ENCODE measurements at places on chromosomes 13 and 19. TPM values are rescaled to one million over a fixed set of nuclear protein-coding genes. Genes with fewer than 3 reads are reported as not detected.

DNA sequence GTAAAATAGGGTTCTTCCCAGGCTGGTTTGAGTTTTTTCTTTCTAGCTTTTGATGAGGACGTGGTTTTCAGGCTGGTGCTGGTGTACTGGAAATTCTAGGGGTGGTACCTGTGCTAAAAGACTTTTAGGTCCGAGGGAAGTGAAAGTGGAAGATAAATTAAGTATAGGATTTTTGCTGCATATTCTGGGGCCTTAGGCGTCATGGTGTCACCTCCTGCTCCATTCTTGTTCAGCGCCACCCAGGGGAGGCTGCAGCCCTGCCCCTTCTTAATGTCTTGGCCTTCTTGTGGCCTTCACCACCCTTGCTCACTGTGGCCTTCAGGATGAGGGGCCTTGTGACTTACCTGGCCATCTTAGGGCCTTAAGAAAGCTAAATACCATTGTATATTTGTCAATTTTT is 12.4 kb downstream of the ZNF552 start:
- DNase-seq: no peak
- H3K27ac ChIP-seq: no peak overlapping the region
- H3K36me3 ChIP-seq: peaks cover 40% of the 10 kb centered on the region
- no peaks in the 10 kb centered on the region for H3K27me3 ChIP-seq
- H3K4me3 ChIP-seq: no peak overlapping the region

- peak; percentile 31 for DNase-seq
- H3K36me3 ChIP-seq: no peaks in the 10 kb centered on the region
- peak overlapping the region; percentile 70 for H3K4me3 ChIP-seq
- H3K4me1 ChIP-seq: peaks cover 29% of the 10 kb centered on the region
Measured at GRCh38 chr19:45428384-45429231, 4.9 kb upstream of the ERCC1 start.

GRCh38 chr13:35342440-35342839 is 134.0 kb downstream of the MAB21L1 start:
- no peak overlapping the region for H3K27ac ChIP-seq
- no peak overlapping the region for H3K4me3 ChIP-seq
- DNase-seq: no peak
- no peaks in the 10 kb centered on the region for H3K27me3 ChIP-seq

- no peaks in the 10 kb centered on the region for H3K36me3 ChIP-seq
- no peak overlapping the region for H3K4me3 ChIP-seq
- H3K27ac ChIP-seq: no peak overlapping the region
- peaks cover 21% of the 10 kb centered on the region for H3K4me1 ChIP-seq
Measured at GRCh38 chr19:3020321-3020960, 8.6 kb downstream of the TLE2 start.

- no peaks in the 10 kb centered on the region for H3K36me3 ChIP-seq
- peaks cover 5% of the 10 kb centered on the region for H3K27me3 ChIP-seq
- no peak overlapping the region for H3K27ac ChIP-seq
- peak; percentile 64 for DNase-seq
Measured at GRCh38 chr19:35090506-35091214, 25.0 kb upstream of the FXYD3 start.

- no peaks in the 10 kb centered on the region for H3K36me3 ChIP-seq
- no peak overlapping the region for H3K27ac ChIP-seq
- H3K27me3 ChIP-seq: no peaks in the 10 kb centered on the region
- H3K4me1 ChIP-seq: no peaks in the 10 kb centered on the region
- peak; percentile 60 for DNase-seq
- H3K4me3 ChIP-seq: no peak overlapping the region
Measured at GRCh38 chr13:26707122-26708006, 53.2 kb downstream of the GPR12 start.

DNA sequence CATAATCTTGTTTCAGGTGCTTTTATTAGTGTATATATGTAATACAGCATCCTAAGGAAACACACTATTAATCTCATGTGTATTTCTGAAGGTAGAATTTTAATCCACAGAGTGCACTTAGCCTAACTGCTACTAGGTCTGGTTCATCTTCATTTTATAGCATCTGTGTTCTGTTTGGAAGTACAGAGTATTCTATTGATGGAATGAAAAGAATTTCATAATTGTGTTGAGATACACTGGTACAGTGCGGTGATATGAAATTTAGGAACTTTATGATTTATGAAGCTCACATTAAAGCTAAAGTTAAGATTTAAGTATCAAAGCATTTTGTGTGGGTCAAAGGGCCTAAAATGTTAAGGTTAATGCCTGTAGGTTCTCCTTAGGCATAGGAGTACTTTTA is 6.0 kb downstream of the PCDH17 start:
- H3K27ac ChIP-seq: no peak overlapping the region
- peaks cover 6% of the 10 kb centered on the region for H3K36me3 ChIP-seq
- peaks cover 10% of the 10 kb centered on the region for H3K4me1 ChIP-seq

- peak overlapping the region; percentile 86 for H3K27ac ChIP-seq
- peaks cover 8% of the 10 kb centered on the region for H3K36me3 ChIP-seq
- peaks cover 37% of the 10 kb centered on the region for H3K27me3 ChIP-seq
- DNase-seq: no peak
Measured at GRCh38 chr19:50333737-50334617, 4.8 kb upstream of the KCNC3 start.

DNA sequence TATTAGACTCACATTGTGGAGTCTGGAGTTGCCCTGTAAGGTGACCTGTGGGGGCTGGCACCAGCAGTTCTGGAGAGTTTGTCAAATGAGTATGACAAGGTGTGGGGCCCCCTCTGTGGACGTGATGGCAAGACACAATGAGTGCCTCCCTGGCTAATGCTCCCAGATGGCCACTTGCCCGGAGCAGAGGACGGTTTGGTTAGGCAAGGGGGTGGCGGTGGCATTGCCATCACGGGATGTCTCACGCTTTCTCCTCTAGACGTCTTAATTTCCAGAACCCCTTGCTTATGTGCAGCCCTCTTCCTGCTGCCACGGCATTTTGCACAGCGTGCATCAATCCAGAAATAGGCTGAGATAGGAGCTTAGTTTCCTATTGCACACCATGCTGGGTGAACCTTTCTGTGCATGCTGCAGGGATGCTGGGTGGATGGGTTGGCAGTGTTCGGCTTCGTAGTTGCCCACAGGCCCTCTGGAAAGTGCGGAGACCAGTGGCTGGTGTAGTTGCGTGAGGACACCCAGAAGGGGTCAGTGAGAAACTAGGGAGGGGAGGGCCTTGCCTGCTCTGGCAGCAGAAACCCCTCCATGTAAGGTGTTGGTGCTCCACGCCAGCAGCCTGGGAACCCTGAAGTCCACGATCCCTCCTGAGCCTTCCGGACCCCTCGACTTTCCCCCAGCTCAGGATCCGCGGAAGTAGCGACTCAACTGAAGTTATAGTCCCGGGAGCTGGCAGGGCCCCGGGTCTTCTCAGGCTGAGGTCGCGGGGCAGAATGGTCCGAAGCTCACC is 18.1 kb upstream of the LRP3 start:
- peaks cover 7% of the 10 kb centered on the region for H3K36me3 ChIP-seq
- peak overlapping the region; percentile 98 for H3K4me3 ChIP-seq
- peak overlapping the region; percentile 95 for H3K27ac ChIP-seq
- DNase-seq: peak; percentile 28

- H3K27me3 ChIP-seq: no peaks in the 10 kb centered on the region
- no peak overlapping the region for H3K4me3 ChIP-seq
- DNase-seq: no peak
- peaks cover 5% of the 10 kb centered on the region for H3K36me3 ChIP-seq
Measured at GRCh38 chr19:40419066-40419612, 6.0 kb upstream of the PRX start.

- H3K27me3 ChIP-seq: no peaks in the 10 kb centered on the region
- peaks cover 11% of the 10 kb centered on the region for H3K36me3 ChIP-seq
- H3K4me3 ChIP-seq: no peak overlapping the region
- peaks cover 3% of the 10 kb centered on the region for H3K4me1 ChIP-seq
- no peak overlapping the region for H3K27ac ChIP-seq
Measured at GRCh38 chr13:49400755-49401659, 42.9 kb downstream of the CAB39L start.

The FGF14 gene
- not detected for total RNA-seq

The ZNF559 gene
- total RNA-seq: 11.2 TPM

Data from activated naive CD4-positive, alpha-beta T cell treated with anti-CD3 and anti-CD28 coated beads for 36 hours (primary cell).